Nephron progenitor cell (in vitro differentiated cells): ENCODE measurements at places on chromosomes 2 and 18.

GRCh38 chr2:562391-563364, 114.5 kb downstream of the TMEM18 start:
- DNase-seq, result no peak

DNA sequence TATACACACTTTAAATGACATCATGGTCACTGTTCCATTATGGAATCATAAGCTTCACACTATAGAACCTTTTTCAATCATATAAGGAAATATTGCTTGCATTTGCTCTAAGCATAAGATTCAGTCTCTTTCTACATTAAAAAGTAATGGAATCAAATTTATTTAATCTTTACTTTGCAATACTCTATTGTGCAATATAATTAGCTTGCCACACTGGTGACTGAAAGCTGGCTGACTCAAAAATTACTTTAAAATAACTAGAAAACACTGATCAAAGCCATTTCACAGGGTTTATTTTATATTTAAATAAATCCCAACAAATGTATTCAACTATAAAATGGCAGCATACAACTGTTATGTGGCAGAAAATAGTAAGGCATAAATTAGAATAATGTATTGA, 13.2 kb upstream of the ORC2 start:
- no peak for DNase-seq

DNA sequence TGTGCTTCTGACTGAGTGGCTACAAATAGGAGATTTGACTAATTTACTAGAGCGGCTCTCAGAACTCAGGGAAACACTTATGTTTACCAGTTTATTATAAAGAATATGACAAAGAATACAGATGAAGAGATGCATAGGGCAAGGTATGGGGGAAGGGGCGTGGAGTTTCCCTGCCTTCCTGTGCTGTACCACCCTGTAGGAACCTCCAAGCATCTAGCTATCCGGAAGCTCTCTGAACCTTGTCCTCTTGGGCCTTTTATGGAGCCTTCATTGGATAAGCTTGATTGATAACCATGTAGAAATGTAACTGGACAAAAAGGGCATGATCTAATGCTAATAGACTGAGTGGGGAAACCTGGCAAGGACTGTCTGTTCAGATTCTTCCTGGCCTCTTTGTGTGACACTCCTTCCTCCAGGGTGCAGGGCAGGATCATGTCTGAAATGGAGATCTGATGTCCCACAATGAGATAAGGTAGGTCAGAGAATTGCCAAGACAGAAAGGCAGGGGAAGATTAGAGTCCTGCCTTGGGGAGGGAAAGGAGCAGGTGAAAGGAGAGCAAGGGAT, 101.8 kb upstream of the NPAS2 start:
- DNase-seq, result no peak

- DNase-seq, result no peak
These were observed 43.1 kb upstream of the NABP1 start for GRCh38 chr2:191634791-191635190.

DNA sequence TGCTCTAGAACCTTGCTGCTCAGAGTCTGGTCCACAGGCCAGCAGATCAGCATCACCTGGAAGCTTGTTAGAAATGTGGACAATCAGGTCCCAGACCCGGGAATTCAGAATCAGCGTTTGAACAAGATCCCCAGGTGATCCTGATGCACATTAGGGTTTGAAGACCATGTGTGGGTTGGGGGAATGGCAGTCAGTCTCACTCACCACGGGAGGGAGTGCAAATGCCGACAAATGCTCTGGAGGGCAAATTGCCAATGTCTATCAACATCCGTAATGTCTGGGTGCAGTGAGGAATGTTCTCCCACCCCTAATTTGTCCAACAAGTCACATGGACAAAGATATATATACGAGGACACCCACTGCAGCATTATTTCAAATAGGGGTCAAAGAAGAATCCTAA, 34.5 kb downstream of the INPP5D start:
- DNase-seq, result no peak

DNA sequence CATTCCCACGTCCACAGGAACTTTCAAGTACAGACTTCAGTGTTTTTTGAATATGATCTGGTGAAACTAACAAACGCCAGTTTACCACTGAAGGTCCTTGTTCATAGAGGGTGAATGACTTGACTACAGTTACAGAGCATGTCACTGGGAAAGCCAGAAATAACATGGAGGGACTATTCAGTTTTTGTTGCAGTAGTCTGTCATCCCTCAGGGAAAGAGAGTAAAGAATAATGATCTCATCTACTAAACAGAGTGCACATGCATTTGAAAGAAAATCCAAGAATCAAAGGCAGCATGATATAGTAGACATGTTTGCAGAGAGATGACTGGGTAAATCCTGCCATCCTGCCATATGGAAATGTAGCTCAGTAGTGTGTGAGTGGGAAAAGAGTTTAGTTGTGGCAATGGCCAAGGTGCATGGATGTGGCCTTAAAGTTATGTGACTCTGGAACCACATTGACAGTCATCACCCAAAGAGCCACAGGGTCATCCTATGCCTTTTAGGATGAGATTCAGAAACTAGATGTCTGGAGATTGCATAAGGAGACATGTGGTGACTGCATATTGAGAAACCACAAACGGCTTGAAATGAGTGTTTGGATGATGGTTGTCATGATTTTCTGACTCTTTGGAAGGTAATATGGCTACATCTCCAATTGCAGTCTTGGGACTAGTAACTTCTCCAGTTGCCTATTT, 125.3 kb upstream of the ZEB2 start:
- DNase-seq, result no peak
